ENCODE measurements at places on chromosomes 3 and 15.

- no peak for DNase-seq
Observed at GRCh38 chr3:101996832-101997231, 147.5 kb downstream of the NFKBIZ start.

GRCh38 chr3:130900959-130901358, 7.1 kb downstream of the ATP2C1 start:
- peak; percentile 49 for DNase-seq

GRCh38 chr15:60999771-61000170, 229.3 kb downstream of the RORA start:
- no peak for DNase-seq

DNA sequence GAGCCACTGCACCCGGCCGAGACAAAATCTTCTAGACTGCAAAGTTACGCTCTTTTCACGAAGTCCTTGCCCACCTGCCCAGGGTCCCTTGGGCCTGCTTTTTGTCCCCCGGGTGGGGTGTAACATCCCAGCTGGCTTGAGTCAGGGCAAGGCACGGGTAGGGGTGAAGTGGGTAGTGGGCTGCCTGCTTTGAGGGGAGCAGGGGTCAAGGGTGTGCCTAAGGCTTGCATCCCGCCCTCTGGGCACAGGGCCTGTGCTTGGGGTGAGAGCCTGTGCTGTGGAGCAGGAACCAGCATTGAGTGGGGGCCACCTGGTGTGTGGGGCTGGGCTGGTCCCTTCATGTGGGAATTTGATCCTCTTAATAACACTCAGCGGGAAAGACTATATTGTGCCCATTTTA, 74.6 kb downstream of the KLF13 start:
- no peak for DNase-seq

GRCh38 chr3:13750731-13751130, 129.1 kb downstream of the WNT7A start:
- DNase-seq, result no peak

DNA sequence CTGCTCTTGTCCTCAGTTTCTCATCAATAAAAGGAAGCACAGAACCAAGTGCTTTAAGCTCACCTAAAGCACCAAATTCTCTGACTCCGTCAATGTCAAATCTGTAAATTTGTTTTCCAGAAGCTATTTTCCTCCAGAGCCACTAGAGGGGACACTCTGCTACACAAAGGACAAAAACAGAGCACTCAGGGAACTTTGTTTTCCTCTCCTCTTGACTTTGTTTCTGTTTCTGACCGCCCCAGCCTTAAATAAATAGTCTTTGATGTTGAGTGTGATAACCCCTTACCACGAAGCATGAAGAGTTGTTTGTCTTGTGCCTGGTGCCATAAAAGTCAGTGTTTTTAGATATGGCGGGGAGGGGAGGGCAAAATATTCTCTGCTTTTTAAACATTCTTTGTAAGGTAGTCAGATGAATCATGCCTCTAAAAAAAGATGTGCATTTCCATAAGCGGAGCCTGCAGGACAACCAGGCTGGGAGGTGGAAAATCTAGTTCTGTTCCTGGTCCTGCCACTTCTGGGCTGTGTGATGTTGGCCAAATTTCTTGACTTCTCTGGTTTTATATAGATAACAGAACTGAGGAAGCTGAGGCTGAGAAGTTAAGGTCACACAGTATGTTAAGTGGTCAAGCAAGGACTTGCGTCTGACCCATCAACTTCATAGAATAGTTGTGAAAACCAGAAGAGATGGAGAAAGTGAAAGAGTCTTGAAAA, 7.3 kb upstream of the ZBTB38 start:
- DNase-seq, result peak; percentile 91

- DNase-seq, result peak; percentile 28
Observed at GRCh38 chr15:83581381-83581780, 72.5 kb upstream of the ADAMTSL3 start.

DNA sequence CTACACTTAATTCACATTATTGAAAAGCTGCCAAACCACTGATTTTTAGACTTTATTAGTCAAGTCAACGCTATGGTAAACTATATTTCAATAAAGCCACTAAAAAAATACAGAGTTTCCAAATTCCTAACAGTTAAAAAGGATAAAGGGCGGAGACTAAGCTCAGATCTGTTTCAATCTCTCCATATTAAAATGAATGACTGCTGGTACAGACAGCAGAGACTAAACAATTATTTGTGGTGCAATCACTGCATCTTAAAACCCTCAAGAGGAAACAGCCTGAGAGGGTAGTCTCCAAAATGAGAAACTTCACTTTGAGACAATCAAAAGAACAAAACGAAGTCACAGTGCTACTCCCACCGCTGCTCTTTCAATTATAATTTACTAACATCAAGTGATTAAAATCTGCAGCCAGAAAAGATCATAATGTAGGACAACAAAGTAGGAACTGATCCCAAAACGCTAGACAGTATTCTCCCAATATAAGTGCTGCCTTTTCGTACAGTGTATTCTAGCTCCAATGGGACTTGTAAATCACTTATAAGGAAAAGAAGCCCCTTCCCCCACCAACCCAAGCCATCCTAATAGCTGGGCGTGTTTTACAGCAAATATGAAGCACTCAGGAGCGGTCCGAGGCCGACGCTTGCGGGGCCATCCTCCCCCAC, 1.2 kb downstream of the UBP1 start:
- DNase-seq, result peak; percentile 44

GRCh38 chr15:63726491-63726890, 107.3 kb downstream of the HERC1 start:
- DNase-seq, result peak; percentile 16
